Left ventricle myocardium inferior (tissue), 1 donor: ENCODE measurements at places on chromosomes 7 and 10. TPM values are rescaled to one million over a fixed set of nuclear protein-coding genes. Genes with fewer than 3 reads are reported as not detected.
A peak's percentile ranks its signal among the peaks of the same experiment; 100 is the strongest.

DNA sequence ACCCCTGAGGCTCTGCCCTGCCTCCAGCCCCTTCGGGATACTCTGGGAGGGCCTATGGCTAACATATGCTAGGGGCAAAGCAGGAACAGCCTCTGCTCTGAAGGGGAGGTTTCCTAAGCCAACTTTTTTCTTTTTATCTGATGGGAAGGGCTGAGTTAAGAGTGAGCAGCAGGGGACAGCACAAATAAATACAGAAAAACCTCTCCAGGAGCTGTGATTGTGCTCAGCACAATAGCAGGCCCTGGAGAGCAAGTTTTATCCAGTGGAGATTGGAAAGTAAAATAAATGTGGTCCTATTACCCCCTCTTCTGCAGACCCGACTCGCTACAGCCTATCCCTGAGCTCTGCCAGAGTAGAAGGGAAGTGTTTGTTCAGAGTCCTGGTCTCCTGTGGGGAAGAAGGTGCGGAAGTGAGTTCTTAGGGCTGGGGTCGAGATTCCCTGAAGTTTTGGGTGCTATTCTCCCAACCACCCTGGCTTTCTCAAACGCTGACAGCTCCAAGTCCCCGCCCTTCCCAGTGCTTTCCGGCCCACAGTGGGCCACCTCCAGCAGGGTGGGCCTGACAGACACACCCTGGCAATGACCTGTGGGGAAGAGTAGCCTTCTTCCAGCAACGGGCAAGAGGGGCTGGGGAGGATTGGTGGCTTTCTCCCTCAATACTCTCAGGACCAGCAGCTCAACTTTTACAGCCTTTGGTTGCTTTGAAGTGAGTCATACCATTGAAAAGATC is 23.0 kb upstream of the AFAP1L2 start:
- no peak for DNase-seq

DNA sequence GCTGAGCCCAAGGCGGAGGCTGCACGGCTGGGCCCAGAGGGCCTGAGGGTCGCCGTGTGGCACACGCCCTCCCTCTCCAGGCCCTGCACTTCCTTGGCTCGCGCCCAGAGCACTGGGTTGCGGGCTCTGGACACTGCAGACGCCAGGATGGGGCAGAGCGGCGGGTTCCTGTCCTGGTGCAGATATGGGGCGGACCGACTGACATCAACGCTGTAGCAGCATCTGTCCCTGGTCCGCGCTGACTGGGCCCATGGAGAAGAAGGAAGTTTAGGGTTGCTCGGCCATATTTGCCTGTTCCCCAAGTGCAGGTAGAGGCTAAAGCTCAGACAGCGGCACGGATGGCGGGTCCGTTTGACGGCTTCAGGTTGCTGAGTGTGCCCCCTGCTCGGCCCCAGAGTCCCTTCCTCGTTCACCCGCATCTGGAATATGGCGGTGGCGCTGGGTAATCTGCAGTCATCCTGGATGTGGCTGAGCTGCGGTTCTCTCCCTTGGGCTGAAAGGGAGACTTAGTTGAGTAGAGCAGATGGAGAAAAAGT is 116.1 kb downstream of the OR13A1 start:
- no peak for DNase-seq

DNA sequence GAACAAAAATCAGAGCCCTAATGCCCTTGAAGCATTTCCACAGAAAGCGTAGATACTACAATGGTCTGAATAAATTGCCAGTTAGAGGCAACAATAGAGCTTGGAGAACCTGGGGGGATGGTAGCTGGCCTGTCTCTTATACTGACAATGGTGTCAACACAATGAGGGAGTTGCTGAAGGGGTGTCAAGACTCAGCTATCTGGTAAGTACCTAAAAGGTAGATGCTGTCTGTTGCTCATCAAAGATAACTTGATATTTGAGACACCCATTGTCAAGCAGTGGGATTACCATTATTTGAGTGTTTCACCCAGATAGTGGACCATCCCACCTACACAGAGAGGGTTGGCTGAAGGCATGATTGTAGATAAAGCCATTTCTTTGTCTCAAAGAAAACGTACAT is 72.8 kb downstream of the PDE1C start:
- DNase-seq: no peak

GRCh38 chr7:136741941-136742340 is 126.5 kb upstream of the CHRM2 start:
- DNase-seq: no peak

- no peak for DNase-seq
Measured at GRCh38 chr10:27223964-27224363, 16.6 kb downstream of the ACBD5 start.

DNA sequence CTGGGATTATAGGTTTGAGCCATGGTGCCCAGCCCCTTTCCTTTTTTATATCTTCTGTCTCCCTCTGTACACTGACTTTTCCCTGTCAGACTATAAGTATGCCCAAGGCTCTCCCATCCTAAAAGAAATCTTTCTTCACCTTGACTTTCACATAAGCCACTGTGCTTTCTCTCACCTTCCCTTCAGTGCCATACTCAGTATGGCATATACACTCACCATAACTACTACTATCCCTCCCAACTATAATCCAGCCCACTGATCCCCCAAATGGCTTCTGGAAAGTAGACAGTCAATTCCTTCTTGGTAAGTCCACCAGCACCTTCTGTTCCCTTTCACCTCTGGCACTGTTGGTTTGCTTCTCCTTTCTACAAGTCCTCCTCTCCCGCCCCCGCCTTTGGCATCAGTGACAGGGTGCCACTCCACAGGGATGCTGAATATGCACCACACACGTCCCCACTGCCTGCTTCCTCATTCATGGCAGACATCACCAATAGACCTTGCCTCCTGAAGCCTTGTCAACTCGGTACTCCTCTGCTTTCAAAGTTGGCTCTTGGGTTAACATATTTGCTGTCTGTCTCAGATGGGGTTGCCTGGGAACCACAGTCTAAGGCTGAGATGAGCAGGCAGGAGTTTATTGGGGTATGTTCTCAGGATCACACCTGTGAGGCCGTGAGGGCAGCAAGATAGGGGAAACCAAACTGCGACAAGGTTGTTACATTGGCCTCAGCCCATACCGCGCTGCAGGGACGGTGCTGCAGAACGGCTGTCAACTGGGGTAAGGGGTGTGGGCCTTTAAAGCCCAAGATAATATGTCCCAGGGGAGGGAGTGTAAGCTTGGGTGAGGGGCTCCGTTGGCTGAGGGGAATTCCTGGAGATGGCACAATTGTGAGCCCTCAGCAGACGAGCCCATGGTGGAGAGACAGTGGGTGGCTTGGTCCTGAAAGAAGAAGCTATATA is 7.2 kb upstream of the PSAP start:
- DNase-seq: peak; percentile 58

- peak; percentile 90 for DNase-seq
Measured at GRCh38 chr10:129963641-129964501, at the start of gene EBF3. EBF3 (minus strand) TSS chr10:129964274; CDS start chr10:129963768, 506 bp downstream.

DNA sequence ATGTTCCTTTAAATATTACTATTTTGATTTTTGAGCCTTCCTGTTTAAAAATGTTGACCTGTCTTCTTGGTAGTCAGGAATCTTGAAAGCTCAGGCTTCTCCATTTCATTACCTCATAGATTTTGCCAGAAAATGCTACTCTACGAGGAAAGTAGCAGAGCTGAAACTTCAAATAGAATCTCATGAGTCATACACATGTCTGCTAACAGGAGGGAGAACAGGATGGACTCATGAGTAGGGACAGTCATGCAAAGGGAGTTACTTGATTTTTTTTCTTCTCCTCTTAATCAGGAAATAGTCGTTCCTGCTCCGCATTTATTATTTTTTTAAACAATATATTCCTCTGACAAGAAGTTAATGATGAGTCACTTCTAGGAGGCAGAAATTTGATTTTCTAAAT is 37.0 kb upstream of the MINDY3 start:
- no peak for DNase-seq

GRCh38 chr7:67631476-67631875 is 634.8 kb downstream of the TYW1 start:
- no peak for DNase-seq

GRCh38 chr7:16494551-16494950 is 29.0 kb upstream of the SOSTDC1 start:
- no peak for DNase-seq

- DNase-seq: no peak
Measured at GRCh38 chr10:61391281-61391680, 61.9 kb downstream of the TMEM26 start.

GRCh38 chr10:102649797-102650654 is 5.7 kb downstream of the TRIM8 start:
- DNase-seq: no peak

- DNase-seq: no peak
Measured at GRCh38 chr7:113071465-113071864, 15.2 kb downstream of the GPR85 start.

GRCh38 chr7:84194484-84195271 is at the start of gene SEMA3A:
SEMA3A (minus strand) TSS chr7:84194789; CDS start chr7:84194586, 203 bp downstream.
- DNase-seq: no peak

DNA sequence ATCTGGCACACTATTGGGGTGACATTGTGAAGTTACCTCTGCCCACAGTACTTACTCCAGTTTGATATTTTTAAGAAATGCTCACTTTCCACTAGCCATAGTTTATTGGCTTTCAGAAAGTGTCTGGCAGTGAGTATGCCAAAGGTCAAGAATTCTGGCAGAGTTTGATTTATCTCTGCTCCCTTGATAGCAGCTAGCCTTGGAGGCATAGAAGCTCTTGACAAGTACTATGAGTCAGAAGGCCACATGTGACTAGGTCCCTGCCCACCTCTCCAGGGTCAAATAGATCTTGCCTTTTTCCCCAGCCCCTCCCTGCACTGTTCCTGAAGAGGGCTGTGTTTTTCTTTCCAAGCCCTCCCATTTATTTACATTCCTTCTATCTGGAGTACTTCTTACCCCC is 202.2 kb downstream of the AUTS2 start:
- DNase-seq: no peak

GRCh38 chr7:101586078-101586905 is 42.8 kb downstream of the MYL10 start:
- DNase-seq: no peak

DNA sequence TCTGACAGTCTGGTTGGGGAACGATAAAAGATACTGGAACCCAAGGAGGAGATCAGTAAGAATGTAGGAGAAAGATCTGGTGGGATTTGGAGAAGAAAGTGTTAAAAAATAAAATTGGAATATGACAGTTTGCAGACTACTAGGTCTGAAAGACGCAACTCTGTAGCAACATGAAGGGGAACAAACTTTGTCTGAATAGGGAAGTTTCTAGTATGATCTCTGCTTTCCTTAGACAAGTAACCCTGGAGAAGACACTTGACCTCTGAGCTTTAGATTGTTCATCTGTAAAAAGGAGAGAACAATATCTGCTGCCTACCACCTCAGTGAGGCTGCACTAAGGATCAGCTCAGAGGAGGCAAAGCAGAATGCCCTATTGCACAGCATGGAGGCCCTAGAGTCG is 3.0 kb upstream of the PRSS1 start:
- no peak for DNase-seq

- DNase-seq: no peak
Measured at GRCh38 chr7:111392294-111392693, 170.0 kb downstream of the IMMP2L start.

- no peak for DNase-seq
Measured at GRCh38 chr10:133241501-133242205, 4.0 kb downstream of the VENTX start.

- no peak for DNase-seq
Measured at GRCh38 chr10:69319841-69320316, 41.6 kb downstream of the HK1 start.

DNA sequence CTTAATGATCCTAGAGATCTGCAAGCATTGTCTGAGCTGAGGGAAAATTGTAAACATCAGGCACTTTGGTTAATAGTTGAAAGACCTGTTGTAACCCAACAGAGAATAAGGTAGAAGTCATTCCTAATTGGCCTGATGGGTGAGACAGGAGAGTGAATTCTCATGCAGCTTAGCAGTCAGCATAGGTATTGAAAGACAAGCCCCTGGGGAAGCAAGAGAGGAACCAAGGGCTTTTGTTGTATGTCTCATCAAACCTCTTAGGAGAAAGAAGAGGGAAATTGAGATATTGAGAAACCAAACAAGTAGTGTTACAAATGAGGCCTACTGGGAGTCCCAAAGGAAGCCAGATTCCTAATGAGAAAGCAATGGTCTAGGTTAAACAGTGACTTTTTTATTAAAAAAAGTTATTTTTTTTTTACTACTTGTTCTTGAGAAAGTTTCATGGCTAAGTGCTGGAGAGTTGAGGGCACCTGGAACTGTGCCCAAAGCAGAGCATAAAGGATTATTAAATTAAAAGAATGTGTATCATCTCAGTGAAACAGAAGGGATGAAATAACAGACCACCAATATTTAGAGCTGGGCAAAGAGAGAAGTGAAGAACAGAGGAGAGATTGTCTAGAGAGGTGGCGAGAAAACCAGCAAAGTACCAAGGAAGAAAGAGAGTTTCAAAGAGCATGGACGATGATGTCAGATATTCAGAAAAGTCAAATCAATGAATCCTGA is 168.9 kb downstream of the CDK14 start:
- no peak for DNase-seq

DNA sequence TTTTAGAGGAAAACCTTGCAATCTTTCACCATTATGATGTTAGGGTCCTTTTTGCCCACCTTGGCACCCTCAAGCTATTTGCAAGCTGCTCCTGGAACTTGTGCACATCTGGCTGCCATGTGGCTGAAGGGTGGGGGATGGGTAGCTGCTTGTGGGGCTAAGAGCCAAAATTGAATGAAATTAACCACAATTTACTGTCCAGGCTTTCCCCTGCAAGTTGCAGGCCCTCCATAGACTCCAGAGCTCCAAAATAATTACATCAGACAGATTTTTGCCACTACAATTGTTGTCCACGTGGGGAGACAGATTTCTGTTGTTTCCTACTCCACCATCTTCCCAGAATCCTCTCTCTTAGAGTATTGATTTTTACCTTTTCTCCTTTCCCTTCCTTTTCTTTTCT is 19.1 kb downstream of the PI4K2A start:
- DNase-seq: no peak

DNA sequence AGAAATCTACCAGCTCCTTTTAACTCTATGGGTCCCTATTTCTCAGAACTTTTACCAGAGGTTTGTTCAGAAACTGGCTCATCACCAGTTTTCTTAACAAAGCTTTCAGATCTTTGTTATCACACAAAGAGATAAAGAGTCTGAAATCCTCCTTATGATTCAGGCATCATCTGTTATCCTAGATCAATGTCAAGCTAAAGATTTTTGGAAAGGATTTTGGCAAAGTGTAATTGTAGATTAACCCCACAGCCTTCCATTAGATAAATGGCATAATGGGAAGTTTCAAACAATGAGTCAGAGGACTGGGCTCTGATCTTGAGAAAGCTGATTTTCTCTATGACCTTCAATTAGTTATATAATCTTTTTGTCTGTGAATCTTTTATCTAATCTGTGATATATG is 192.2 kb downstream of the NXPH1 start:
- no peak for DNase-seq

- DNase-seq: peak; percentile 42
Measured at GRCh38 chr10:784403-785088, 95.1 kb upstream of the DIP2C start.

The TAS2R38 gene
- total RNA-seq: not detected

The BMPER gene
- 2.9 TPM for total RNA-seq

The RASSF4 gene
- total RNA-seq: 103 TPM

The SPDYE5 gene
- total RNA-seq: not detected

The HOXA7 gene
- 0.36 TPM for total RNA-seq

The HOXA5 gene
- not detected for total RNA-seq
